ENCODE measurements at places on chromosomes 1 and 21.

DNA sequence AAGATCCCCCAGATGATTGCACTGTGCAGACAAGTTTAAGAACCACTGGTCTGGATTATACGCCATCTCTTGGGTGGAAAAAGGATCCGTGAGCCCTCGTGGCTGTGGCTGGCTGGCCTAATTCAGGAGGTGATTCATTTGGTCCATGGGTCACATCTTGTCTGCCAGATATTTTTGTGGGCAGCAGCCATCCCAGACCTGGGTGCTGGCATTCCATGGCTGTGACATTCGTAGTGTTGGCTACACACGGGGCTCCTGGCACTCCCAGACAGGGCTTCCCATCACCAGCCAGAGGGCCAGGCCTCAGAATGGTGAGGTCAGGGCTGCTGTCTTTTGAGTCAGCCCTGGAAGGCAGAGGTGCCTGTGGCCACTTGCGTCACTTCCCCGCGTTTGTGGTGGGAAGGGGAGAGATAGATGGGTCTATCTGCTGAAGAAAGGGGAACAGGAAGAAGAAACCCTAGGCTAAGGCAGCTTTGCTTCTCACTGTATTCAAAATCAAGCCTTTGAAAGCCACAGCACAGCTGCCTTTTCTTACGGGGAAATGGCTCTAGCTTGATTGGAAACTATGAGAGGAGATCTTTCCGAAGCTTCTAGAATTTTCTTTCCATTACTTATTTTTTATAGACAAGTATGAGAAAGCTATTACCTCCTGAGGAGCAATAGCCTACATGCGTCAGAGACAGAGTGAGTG is 32.4 kb downstream of the EIF2D start:
- DNase-seq = peak; percentile 29

DNA sequence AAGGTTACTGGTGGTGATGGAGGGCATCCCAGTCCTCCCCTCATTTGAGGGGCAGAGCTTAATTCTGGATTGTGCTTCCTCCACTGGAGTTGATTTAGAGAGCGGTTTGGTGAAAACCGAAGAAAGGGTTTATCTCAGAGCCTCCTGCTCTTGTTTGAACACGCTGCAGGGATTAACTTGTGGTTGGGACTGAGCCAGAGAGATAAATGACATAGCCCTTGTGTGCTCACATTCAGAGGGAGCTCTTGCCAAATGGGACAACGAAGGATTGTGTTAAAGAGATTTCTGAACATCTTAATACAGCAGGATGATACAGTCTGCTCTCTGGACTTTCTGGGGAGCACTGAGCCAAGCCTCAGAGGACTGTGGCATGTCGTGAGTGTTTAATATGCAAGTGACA is 308.2 kb downstream of the DISC1 start:
- peak; percentile 36 for DNase-seq

- DNase-seq = no peak
Measured at GRCh38 chr1:158126425-158126824, 54.3 kb upstream of the CD1D start.

- DNase-seq = no peak
Measured at GRCh38 chr1:246114369-246114768, 392.7 kb downstream of the SMYD3 start.

DNA sequence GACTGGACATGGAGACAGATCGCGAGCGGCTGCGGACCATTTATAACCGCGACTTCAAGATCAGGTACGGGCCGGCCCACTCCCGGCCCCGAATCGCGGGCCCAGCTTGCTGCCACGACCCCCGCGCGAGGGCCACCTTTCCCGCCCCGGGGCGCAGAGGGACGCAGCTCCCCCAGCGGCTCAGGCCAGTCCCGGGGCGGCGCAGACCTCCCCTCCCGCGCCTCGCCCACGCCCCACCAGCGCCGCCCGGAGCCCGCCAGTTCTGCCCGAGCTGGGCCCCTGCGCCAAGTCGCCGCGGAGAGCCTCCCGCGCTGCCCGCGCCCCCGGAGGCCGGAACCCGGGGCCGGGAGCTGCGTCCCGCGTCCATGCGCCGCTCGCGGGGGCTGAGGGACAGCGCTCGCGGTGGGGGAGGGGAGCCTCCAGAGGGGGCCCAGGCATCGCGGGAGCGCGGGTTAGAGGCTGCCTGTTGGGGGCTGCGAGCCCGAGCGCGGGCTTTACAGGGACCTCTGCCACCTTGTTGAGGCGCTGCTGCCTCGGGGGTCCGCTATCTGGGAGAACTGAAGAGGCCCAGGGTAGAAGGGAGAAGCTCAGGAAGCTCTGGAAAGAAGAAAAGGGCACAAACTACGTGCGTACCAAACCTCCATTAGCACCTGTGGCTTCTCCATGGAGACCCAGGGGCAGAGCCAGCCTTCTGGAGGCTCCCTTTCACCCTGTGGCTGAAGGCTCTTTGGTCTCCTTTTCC is 698 bp downstream of the MOV10 start:
- peak; percentile 31 for DNase-seq

DNA sequence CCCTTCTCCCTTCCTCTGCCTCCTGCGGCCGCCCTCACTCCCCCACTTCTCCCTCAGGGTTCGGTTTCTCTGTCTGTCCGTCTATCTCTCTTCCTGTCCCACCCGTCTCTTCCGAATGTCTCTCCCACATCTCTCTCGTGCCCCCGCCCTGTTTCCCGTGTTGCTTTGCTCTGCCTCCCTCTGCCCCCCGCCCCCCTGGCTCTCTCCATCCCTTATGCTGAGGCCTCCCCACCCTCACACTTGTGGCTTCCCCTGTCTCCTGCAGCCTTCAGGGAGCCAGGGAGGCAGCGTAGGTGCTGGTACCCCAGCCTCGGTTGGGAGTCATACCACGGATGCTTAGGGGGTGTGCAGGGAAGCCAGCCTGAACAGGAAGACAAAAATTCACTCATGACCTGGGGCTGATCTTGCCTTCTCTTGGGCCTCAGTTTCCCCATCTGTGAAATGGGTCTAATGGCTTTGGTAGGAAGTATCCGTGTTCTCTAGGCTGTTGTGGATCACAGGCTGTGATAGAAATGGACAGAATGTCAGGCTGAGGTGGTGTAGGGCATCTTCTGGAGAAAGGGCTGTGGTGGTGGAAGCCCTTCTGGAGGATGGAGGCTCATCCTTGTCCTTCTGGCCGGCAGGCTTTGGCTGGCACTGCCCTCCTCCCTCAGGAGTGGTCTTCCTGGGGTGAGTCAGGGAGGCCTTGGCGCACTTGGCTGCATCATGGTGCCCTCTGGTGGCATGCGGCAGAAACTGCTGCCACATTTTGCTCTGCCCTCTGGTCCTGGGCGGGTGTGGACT is 55.5 kb downstream of the FOXO6 start:
- DNase-seq = peak; percentile 63

DNA sequence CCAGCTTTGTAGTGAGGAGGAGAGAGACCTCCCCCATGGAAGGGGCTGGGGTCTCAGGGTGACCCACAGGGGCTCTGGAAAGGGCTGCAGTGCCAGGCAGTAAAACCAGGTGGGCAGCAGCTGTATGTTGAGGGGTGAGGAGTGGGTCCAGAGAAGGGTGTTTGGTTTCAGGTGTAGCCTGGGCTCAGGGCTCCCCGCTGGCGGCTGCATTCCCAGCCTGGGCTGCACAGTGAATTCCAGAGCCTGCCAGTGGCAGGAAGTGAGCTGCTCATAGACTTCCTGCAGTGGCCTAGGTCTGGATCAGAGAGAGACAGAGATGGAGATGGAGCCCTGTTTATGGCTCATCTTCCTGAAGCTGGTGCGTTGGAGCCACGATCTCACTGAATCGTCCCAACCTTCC is 356.4 kb downstream of the PTPRU start:
- peak; percentile 3 for DNase-seq

DNA sequence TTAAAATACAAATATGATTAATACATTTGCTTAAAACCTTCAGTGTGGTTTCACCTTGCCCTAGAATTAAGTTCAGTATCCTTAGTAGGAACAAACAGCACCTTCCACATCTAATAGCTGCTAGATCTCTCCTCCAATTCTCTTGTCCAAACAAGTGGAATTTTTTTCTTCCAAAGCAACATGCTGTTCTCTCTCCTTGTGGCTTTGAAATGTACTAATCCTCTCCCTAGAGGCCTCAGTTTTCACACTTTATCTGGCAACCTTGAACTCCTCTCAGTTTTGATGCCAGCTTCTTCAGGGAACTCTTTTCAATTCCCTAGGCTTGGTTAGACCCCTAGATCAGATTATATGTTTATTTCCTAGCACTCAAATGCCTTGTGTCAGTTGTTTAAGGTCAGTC is 87.0 kb downstream of the GLUL start:
- no peak for DNase-seq

DNA sequence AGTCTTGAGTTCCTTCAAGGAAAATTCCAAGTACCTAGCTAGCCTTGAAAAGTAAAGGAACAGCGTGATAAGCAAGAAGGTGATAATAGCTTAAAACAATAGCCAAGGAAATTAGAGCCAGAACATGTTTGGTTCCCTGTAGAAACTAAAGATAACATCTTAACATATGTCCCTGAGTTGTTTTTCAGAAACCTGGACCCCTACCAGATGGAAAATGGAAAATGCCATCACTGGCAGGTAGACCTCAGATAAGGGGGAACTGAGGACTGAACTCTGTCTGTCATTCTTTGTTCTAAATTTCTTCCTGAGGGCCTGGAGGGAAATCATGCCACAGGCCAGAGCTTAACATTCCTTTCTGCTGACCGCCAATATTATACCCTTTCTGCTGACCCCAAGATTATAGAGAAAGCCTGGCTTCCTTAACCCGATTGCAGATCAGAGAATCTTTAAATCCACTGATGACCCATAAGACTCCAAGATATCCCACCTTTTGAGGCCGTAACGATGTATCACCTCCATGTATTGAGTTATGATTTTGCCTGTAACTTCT is 23.4 kb downstream of the CNIH3 start:
- no peak for DNase-seq

DNA sequence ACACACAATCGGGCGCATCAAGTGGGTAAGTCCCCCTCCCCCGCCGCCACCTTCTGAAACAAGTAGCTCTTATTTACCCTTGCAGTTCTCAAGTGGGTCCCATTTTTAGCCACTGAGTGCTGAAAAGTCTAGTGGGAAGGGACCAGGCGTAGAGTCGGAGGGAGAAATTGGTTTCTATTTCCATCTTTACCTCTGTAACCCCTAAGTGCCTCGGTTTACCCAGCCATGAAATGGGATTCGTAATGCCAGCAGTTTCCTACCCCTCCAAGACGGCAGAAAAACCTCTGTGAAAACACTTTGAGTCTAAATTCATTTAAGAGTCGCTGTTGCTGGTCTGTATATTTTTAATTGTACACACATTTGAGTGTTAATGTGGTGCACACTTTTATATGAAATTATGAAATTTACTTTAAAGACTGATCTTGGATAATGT is 928 bp downstream of the TLCD4 start:
- no peak for DNase-seq

DNA sequence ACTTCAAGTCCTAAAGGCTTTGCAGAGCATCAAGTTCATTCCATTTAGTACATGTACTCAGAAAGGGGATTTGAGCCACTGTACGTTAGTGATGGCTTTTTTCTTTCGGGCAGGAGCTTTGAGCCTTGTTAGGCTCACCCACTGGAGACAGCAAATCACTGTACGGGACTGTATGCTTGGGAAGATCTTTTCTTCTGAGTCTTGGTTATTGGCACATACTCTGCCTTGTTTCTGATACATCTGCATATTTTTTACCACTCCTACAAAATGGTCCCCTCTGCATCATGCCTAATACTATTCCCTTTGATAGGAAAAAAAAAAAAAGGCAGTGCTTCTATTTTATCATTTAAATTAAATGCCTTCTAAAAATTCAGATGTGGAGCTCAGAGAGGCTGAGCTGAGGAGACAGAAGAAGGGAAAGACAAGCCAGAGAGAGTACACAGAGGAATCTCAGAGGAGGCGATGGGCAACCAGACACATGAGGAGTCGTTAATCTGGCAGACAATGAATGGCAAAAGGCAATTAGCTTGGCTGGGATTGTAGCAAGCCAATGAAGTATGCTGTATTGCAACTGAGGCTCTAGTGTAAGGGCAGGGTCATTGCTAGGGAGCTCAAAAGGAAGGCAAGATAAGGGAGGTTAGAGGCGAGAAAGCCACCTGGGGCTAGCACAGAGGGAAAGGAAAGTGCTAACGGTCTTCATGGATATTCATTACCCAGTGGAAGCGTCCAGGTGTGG is 39.4 kb downstream of the PHC2 start:
- no peak for DNase-seq

GRCh38 chr1:170619241-170620028 is 44.5 kb upstream of the PRRX1 start:
- DNase-seq = peak; percentile 86

GRCh38 chr21:46226920-46227599 is 1.5 kb downstream of the LSS start:
- DNase-seq = peak; percentile 6

GRCh38 chr1:226135059-226135651 is 51.4 kb downstream of the ACBD3 start:
- DNase-seq = no peak

DNA sequence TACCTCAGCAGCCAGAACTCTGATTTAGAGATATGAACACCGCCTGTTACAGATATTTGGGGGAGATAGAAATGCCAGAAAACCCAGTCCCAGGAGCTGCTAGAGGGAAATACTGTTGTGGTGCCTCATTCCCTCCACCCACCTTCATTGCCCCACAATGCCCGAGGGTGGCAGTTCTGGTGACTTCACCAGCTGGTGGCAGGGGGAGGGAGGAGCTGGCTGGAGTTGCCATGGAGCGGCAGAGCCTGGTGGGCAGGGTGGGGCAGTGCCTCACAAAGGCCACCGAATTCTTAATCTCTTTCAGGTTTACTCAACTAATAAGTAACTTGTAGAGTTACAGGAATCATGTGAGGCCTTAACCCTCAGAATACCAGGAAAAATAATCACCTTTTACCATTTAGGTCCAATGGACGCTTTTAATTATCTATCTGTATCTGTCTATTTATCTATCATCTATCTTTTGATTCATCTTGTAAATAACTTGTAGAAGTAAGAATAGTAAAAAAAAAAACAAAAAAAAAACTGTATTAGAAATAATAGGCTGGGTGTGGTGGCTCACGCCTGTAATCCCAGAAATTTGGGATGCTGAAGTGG is 11.7 kb upstream of the S100A11 start:
- DNase-seq = no peak

DNA sequence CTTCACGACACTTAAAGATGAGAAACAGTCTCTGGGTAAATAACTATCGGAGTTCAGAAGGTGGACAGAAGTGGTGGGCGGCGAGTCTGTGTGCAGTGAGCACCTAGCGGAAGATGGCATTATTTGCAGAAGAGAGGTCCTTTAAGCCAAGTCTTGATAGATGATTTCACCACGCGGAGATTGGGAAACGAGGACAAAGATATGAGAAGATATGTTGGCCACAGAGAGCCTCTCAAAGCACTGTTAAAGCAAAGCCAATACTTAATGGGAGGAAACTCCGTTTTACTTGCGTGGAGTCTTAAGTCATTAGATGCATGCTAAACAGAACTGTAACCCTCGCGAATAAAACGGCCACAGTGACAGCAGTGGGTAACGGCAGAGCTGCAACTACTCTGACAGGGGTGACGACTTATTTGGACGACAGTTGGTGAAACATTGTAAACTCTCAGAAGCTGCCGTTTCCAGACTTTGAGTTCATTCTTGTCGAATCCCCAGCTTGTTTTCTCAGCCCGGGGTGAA is 577 bp upstream of the CEP350 start:
- DNase-seq = peak; percentile 57

Data from fibroblast of upper back skin (primary cell).